Umbilical cord (tissue), 2 donors: ENCODE measurements at places on chromosomes 2 and 18.

- DNase-seq = no peak
Observed at GRCh38 chr18:13620206-13620672, 106.1 kb downstream of the FAM210A start.

DNA sequence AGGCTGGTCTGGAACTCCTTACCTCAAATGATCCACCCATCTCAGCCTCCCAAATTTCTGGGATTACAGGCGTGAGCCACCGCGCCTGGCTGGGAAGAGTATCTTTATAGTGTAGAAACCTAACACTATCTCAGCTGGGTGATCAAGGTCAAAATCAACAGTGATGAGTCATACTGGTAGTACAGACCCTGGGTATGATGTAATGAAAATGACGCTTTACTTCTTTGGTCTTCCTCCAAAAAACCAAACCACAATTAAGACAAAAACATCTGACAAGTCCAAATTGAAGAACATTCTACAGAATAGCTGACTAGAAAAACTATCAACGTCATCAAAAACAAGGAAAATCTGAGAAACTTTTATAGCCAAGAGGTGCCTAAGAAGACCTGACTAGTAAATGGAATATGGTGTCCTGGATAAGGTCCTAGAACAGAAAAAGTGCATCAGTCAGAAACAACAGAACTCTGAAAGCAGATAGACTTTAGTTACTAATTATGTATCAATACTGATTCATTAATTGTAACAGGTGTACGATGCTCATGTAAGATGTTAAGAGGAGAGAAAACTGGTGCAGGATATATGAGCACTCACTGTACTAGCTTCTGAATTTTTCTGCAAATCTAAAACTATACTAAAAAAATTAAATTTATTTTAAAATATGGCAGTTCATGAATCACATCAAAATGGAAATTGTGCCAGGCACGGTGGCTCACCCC, 25.4 kb downstream of the PDCL3 start:
- no peak for DNase-seq

- DNase-seq = no peak
Observed at GRCh38 chr2:129813404-129813803, 166.1 kb upstream of the RAB6C start.

DNA sequence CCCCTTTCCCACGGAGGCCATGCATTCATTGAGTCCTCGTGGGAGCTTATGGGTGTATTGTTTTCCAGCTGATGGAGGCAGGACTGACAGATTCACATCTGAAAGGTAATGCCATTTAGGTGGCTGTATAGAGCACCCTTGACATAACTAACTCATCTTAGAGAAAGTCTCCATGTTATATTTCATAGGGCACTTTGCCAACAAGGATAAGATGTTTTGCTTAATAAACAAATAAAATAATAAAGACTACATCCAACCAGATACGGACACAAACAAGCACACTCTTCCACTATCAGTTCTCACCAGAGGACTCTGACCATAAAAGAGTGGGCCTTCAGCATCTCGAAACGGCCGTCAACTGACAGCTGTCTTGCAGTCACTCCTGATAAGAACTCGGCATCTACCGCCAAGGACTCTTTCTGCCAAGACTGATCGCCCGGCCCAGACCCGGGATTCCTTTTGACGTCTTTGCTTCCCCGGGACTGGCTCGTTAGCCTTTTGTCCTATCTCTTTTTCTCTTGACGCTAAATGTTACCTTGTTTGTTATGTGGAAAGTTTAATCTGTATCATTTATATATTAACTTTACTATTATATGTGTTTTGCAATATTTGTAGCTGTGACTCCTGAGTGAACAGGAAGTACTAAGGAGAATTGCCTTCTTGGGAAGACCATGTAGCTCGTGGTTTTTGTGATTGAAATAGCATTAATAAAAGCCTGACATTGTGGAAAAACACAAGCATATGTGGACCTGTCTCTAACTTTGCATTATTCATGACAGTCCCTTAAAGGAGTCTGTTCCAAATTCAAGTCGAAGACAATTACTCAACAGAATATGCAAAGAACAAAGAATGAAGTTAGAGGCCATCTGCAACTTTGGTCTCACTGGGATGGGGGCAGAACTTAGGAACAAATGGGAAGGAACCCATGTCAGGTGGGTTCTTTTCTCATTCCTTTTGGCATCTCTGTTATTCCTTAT, 195.1 kb downstream of the LPIN1 start:
- DNase-seq = no peak

- DNase-seq = no peak
Observed at GRCh38 chr18:7658701-7659100, 91.6 kb downstream of the PTPRM start.

GRCh38 chr2:61181382-61182058, 19.5 kb downstream of the C2orf74 start:
- no peak for DNase-seq

DNA sequence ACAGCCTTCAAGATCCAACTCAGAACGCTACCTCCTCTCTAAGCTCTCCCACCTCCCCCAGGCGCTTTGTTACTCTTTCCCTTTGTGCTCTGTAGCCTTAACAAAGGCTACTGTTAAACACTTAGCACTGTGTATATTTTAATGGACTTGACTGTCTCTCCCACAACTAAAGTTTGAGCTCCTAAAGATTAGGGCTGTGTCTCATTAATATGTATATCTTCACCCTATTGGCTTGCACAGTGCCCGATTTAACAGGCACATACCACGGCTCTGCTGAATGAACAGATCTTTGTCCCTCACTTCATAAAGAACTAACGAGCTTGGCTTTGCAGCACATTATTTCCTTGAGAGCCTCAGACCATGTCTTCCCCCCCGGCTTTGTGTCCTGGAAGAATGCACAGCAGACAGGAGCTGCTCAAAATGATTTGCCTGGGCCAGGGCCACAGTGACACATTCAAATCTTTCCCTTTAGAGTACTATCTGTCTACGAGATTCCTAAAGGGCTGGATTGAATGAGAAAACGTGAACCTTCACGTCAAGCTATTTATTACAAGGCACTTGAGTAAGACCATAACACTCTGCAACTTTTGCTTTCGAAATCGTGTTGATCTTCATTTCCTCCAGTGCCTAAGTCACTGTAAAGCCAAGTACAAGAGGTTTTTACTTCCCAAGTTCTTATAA, 22.1 kb downstream of the ABHD3 start:
- peak; percentile 77 for DNase-seq

- DNase-seq = no peak
Observed at GRCh38 chr2:37541516-37541915, 129.9 kb downstream of the CDC42EP3 start.

GRCh38 chr2:132670496-132671150, 618 bp upstream of the LYPD1 start:
- no peak for DNase-seq

DNA sequence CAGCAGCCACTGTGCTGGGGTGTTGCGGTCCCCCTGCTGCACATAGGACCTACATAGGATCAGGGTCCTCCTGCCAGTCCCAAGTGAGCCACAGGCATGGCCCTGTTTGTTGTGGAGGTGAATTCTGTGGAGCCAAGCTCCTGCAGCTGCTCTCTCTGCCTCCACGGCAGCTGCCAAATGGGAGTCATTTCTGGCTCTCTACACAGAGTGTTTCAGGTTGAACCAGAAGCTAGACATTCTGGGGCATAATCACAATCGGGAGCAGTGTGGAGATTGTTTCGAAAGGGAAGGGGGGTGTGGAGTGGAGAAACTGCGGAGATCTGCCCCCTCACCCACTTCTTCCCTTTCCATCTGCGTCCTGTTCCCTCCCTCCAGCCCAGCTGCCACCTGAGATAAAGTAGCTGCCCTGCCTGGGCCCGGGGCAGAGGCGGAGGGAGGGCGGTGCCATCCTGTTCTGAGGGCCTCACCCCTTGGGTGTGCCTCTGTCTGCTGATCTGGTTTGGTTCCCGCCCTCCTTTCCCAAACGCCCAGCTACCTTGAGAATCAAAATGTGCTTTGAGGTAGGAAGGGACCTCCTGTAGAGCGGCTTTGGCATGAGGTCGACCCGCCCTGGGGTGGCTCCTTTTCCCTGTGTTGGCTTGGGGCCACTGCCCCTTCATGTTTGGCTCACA, 139.4 kb downstream of the WDSUB1 start:
- no peak for DNase-seq

- DNase-seq = no peak
Observed at GRCh38 chr2:58923869-58924268, 682.7 kb upstream of the FANCL start.

DNA sequence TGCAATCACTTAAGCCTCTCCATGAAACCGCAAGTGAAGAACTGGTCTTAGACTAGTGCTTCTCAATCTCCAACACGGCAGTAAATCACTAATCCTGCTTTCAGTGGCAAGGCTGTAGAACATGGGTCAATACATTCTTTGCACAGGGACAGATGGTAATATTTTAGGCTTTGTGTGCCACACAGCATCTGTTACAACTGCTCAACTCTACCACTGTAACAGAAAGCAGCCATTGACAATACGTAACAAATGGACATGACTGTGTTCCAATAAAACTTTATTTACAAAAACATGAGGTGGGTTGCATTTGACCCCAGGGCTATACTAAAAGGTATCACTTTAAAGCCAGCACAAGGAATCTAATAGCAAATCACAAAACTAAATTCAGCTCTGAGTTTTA, 51.1 kb downstream of the RNF152 start:
- no peak for DNase-seq

DNA sequence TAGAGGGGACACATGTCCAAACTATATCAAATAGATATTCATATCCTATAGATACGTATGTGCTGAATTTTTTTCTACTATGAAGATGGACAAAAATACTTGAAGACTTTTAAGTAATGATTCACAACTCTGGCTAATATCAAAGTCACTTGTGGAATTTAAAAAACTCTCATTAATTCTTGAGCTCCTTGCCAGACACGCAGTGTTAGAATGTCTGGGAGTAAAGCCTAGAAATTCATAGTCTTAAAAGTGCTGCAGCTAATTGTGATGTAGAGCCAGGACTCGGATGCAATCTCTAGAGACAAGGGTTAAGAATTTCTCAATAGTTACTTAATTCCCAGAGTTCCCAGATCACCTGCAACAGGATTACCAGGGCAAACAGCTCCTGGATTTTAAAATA, 107.4 kb downstream of the ARL6IP6 start:
- DNase-seq = peak; percentile 42

DNA sequence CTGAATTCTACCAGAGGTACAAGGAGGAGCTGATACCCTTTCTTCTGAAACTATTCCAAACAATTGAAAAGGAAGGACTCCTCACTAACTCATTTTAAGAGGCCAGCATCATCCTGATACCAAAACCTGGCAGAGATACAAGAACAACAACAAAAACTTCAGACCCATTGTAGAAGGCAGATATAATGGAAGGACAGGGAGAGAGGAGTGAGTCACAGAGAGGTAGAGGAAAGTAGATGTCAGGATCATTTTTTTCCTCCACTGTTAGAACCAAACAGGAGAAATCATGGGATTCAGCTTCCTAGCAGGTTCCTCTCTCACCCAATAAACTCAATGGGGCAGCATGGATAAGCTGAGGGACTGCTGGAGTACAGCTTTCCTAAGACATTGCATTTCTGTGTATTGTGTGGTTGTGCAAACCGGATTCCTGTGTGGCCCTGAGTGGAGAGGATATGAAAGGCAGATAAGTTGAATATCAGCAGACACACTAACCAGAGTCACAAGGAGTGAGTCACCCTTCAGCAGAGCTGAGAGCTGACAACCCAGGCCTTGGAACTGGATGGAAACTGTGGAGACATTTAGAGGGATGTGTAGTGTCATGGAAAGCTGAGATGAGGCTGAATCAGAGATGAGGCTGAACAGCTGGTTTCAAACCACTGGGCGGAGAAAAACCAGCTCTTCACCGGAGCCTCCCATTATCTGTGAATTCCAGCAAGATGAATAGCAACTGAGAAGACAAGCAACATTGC, 60.9 kb upstream of the MMADHC start:
- DNase-seq = peak; percentile 98

DNA sequence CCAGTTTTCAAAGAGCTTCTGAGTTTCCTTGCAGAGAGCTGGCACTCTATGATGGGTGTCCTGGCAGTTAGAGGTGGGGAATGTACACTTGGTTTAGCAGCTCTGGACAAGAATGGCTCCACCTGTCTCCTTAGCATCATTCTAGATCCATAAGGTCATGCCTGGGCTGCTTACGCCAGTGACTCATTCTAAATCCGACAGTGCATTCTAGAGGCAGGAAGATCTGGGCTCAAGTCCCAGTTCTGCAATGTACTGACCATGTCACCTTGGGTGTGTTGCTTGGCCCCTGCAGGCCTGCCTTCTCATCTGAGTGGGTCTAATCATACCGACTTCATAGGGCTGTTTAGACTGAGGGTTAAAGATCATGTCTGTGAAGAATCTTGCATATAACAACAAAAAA, 46.5 kb downstream of the PTGR3 start:
- peak; percentile 48 for DNase-seq

- no peak for DNase-seq
Observed at GRCh38 chr18:29104671-29105070, 927.7 kb upstream of the CDH2 start.

- DNase-seq = no peak
Observed at GRCh38 chr2:119483395-119483753, 40.9 kb downstream of the SCTR start.

GRCh38 chr18:70507970-70508369, 219.1 kb downstream of the SOCS6 start:
- no peak for DNase-seq

GRCh38 chr2:241857572-241858121, 1.0 kb downstream of the PDCD1 start:
- DNase-seq = no peak

DNA sequence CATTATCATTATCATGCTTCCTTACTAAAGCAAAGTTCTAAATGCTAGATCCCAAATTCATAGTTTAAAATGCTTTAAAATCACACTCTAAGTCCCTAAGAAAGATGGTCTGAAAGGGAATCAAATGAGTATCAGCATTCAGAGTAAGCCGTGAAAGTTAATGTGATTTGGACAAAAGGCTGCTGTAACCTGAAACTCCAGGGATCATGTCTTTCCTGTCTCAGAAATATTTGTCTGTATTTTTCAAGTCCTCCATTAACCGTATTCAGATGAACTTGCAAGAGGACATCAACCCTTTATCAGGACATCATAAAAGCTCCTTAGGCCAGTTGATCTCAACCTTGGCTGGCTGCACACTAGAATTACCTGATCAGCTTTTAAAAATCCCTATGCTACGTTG, 324.3 kb upstream of the PKDCC start:
- no peak for DNase-seq

- peak; percentile 81 for DNase-seq
Observed at GRCh38 chr18:76620321-76621170, 125.5 kb upstream of the ZNF516 start.

- no peak for DNase-seq
Observed at GRCh38 chr2:131152074-131152473, 46.9 kb downstream of the PLEKHB2 start.

- DNase-seq = no peak
Observed at GRCh38 chr2:169184074-169184473, 114.7 kb downstream of the DHRS9 start.

- DNase-seq = peak; percentile 65
Observed at GRCh38 chr2:64766841-64767669, 113.3 kb upstream of the SERTAD2 start.

- no peak for DNase-seq
Observed at GRCh38 chr2:47301277-47301618, 101.7 kb upstream of the MSH2 start.

GRCh38 chr2:157319795-157320194, 5.8 kb downstream of the ERMN start:
- no peak for DNase-seq

- DNase-seq = no peak
Observed at GRCh38 chr18:51038110-51038509, 8.1 kb downstream of the SMAD4 start.
